ENCODE measurements at places on chromosomes 13 and 19.

DNA sequence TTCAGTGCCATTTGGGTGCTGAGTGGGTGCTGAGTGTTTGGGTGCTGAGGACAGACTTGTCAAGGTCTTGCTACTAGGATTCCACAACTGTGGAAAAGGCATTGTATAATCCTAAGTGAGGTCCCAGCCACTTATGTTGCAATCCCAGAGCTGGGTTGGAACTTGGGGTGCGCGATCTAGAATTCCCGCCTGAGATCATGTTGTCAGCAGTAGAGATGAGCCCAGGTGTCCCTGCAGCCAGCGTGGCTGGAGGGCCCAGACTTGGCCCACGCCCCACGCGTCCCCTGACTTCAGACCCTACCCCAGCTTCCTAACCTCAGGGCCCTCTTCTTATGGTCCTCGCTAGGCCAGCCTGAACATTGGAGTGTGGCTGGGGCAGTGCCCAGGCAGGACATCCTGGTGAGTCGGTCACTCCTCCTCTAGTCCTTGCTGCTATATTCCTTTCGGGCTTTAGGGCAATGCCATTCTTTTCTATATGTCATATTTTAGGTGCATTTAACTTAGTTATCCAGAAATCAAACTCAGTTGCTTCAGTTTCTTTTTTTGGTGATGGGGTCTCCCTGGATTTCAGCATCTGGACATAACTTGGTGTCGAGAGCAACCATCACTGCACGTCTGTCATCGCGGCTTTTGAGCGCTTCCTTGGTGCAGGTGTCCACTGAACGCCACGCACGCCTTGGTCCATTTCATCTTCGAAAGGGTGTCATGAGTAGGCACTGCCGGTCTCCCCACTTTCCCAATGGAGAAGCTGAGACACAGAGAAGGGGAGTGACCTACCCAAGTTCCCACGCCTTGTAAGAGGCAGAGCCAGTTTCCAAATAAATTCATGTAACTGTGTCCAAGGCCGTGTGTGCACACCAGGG lies 46.4 kb upstream of the F7 start:
- no peak for DNase-seq

DNA sequence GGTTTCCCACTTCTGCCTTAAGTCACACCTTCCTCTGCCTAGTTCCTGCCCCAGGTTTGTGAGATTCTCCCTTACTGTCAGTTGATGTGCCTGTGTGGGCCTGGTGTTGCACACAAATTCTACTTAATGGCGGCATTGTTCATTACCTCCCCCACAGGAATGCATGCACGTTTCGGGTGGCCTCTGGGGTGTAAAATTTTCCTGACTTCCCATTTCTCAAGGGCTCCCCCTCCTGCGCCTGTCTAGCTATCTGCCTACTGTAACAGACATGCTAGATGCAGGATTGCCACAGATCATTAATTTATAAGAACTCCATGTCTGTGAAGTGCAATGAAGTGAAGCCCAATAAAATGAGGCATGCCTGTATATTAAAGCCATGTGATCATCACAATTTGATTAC lies 1466.3 kb downstream of the PCDH9 start:
- no peak for DNase-seq

GRCh38 chr13:94329277-94329676 lies 150.2 kb downstream of the DCT start:
- no peak for DNase-seq

- DNase-seq = peak; percentile 54
Observed at GRCh38 chr19:18995804-18996241, 37.5 kb downstream of the SUGP2 start.

GRCh38 chr13:111844222-111844671 lies 222.7 kb upstream of the SOX1 start:
- DNase-seq = no peak

DNA sequence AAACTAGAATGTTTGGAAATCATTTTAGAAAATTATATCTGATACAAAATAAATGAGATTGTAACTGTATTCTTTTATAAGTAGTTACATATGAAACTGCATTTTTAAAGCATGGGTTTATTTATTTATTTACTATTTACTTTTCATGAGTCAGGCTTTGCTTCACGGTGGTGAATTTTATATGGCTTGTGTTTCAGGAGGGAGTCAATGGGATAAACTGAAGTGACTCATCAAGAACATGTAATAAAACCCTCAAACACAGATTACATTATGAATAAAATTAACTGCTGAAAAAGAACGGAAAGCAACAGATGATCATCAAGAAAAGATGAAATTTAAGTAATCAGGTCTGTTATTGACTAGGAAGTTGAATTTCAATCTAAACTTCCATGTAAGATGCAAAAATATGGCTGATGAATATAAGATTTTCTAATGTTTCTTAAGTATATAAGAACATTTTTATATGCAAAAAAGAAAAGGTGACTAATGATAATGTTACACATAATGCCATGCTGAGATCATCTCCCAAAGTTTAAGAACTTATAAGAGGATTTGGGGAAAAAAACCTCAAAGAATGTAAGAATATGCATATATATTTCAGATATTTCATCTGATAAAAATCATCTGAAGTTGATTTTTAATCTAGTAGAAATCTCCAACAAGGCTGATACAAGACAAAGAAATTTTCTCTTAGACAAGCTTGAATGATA lies 383.6 kb downstream of the SLITRK1 start:
- peak; percentile 10 for DNase-seq

DNA sequence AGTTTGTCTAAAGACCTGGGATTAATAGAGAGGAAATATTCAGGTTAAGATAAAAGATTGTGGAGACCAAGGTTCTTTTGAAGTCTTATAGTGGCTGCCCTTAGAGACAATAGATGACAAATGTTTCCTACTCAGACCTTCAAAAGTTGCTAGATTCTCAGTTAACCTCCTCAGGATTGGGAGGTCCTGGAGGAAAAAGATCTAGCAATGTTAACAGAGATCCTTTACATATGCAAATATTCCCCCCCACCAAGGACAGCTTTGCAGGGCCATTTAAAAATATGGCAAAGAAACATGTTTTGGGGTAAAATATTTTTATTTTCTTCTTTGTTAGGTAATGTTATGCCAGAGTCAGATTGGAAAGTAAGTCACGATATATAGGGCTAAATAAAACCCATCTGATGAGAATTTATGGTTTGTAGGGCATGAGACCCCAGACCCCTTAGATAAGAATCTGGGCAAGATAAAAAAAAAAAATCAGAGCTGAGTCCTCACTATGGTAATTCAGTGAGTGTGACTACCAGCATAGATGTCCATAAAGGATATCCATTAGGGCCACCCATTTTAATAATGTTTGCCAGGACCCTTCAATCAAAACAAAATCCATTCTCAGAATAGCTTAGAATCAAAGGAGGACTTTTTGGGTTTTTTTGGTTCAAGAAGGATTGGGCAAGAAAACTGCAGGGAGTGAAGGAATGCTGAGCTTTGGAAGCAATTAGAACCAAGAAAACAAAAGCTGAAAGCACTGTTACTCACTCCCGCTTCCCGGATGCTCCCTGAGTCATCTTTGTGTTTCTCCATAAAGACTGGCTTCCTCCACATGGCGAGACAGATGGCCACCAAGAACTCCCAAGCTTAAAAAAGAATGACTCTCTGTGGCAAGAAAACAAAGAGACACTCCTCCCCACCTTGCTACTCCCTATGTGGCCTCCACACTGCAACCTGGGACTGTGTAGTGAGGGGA lies 28.2 kb downstream of the VSTM1 start:
- peak; percentile 67 for DNase-seq

DNA sequence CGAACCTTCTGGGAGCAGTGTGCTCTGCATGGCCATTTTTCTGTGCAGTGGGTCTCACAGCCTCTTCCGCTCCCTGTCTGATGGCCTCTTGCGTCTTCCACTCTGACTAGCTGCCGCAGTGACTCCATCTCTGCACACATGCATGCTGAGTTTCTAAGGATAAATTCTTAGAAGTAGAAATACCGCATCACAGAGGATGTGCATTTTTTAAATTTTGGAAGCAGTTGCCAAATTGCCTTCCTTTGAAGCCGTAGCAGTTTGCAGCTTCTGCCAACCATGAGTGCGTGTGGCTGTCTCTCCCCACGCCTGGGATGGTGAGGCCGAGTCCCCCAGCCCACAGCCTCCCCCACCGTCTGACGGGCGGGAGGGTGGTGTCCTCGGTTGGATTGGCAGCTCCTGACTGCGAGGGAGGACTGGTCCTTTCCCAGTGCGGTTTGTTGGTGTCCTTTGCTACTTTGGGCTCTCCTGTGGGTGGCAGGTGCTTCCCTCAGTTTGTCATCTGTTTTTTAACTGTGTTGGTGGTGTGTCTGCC lies 9.8 kb downstream of the FZR1 start:
- no peak for DNase-seq
